ENCODE measurements at places on chromosomes 6 and 20. TPM values are rescaled to one million over a fixed set of nuclear protein-coding genes. Genes with fewer than 3 reads are reported as not detected.
A peak's percentile ranks its signal among the peaks of the same experiment; 100 is the strongest.

DNA sequence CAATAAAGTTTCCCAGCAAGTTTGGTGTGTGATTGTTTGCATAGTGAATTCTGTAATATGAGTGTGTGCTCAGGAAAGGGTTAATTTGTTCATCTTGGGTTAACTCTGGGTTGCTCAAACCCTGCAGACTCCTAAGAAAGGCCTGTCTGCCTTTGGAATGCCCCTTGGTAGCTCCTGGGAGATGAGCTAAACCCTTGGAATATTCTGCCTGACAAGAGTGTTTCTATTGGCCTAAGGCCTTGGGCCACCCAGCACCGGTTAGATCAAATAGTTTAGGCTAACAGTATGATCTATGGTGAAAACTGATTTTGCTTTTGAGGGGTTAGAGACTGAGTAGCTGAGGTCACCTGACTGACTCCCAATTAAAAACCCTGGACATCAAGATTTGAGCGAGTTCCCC is 248.3 kb downstream of the GRM1 start:
- DNase-seq = no peak

- DNase-seq = no peak
Observed at GRCh38 chr20:58418949-58419748, 30.1 kb downstream of the VAPB start.

Gene FGD2
- 46.4 TPM for total RNA-seq

DNA sequence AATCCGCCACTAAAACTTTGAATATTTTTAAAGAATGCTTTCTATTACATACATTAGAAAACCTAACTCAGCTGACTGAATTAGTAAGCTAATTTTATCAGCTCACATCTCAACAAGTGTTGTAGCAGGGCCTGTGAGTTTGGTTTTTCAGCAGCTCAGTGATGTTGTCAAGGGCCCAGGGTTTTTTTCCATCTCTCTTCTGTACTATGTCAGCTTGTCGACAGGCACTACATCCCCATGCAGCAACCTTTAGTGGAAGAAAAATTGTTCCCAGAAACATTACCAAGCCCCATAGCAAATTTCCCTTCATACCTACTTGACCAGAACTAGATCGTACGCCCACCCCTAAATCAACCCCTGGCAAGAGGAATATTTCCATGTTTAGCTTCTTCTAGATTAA is 170.3 kb upstream of the TNFAIP3 start:
- DNase-seq = no peak

Gene PSORS1C1
- 9.7 TPM for total RNA-seq

- no peak for DNase-seq
Observed at GRCh38 chr6:149293244-149293643, 24.3 kb upstream of the TAB2 start.

Gene LY6G6C
- total RNA-seq = not detected

DNA sequence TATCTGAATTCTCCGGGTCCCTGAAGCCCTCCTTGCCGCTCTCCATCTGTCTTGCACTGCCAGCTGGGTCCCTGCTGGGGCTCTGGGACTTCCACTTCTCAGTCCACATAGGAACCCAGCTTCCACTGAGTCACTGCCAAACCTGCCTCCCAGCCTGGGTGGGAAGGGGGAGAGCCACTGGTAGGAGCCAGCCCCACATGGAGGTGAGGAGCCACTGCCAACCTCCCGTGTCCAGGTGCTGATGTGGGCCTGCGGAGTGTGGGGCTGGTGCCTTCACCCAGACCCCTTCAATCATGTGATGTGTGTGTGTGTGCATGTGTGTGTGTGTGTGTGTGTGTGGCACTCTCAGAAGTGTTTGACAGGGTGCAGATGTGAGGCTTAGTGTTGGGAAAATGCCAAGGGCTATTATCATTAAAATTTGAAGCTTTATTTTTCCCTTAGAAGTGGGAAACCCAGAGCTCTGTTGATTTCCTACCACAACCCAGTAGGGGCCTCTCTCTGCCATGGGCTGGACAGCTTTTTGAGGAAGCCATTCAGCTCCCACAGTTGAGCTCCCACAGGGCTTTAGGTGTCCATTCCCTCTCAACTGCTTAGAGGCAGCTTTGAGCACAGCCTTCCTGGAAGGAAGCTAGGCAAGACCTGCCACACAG is 9.3 kb upstream of the SGK2 start:
- DNase-seq = no peak

DNA sequence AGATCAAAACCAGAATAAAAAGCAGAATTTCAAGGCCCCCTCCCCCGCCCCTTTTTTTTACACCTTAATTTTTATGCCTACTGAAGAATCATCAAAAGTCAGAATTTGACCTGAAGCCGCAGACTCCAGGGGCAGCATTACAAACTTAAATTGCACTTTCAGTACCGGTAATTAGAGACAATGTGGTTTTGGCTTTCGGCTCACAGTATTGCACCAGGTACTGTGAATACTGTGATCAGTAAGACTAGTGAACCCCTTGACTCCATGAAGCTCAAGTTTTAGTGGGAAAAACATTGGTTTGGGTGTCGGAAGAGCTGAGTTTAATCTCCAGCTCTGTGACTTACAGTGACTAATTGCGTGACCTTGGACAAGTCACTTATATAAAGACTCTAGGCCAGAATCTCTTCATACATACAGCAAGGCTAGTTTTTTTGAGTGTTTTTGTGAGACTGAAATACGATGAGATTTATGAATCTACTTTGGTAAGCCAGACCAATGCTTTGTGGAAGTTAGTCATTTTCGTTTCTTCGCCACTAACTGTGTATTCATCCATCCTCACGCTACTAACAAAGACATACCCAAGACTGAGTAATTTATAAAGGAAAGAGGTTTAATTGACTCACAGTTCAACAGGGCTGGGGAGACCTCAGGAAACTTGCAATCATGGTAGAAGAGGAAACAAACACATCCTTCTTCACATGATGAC is 114.7 kb downstream of the SASH1 start:
- DNase-seq = no peak

GRCh38 chr6:111799576-111800258 is 73.5 kb downstream of the FYN start:
- no peak for DNase-seq

- DNase-seq = no peak
Observed at GRCh38 chr6:14075095-14075503, 42.5 kb upstream of the CD83 start.

DNA sequence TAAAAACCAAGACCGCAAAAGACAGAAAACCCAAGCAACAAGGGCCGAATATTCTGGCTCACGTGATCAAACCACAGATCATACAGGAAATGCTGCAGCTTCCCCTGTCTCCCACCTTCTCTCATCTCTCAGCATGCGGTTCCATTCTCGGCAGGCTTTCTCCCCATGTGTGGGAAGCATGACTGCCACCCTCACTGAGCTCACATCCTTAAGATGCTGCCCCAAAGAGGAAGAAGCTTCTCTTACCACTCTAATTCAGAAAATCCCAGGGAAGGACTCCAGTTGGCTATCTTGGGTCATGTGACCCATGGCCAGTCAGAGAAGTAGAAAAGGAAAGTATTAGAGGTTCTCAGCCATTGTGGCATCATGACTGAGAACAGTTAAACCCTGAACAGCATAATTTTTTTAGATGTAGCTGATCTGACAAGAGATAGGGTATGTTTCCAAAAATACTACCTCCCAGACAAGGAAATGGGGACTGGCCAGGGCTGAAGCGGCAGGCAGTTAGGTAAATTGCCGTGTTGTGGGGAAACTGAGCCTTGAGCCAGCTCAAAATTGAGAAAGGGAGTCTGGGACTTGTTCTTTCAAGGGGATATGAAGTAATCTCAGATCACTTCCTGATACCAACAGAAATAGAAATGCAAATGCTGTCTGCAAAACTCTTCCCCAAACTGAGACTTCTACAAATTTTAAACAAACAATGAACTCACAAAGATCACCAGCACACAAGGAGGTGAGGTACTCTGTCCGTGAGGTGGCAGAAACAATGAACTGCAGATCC is 37.1 kb upstream of the GRM4 start:
- peak; percentile 36 for DNase-seq

DNA sequence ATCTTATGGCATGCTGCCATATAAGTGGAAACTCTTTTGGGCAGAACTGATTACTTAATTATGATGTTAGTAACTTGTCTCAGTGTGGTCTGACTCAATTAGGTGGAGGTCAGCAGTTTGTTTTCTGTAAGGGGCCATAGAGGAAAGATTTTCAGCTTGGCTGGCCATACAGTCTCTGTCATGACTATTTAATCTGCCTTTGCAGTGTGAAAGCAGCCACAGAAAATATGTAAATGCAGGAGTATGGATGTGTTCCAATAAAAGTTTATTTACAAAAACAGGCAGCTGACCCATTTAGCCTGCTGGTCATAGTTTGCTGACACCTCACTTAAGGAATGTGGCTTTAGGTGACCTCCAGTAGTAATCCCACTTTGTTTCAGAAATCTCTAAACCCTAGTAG is 700.7 kb downstream of the EPM2A start:
- DNase-seq = no peak

GRCh38 chr6:14883921-14884320 is 361.9 kb upstream of the JARID2 start:
- DNase-seq = no peak

Gene SIRPB2
- total RNA-seq = 3.8 TPM

Gene TRIM10
- total RNA-seq = 0.20 TPM

Gene C6orf163
- total RNA-seq = 6.6 TPM

Gene COL9A3
- 6.0 TPM for total RNA-seq

Gene KCTD20
- 61.9 TPM for total RNA-seq
